Stimulated activated CD8-positive, alpha-beta memory T cell treated with anti-CD3 and anti-CD28 coated beads, Interleukin-12 subunit alpha, Interleukin-12 subunit beta, amount 100 ng/mL, for 1 hour (primary cell): ENCODE measurements at places on chromosomes 4 and X.

DNA sequence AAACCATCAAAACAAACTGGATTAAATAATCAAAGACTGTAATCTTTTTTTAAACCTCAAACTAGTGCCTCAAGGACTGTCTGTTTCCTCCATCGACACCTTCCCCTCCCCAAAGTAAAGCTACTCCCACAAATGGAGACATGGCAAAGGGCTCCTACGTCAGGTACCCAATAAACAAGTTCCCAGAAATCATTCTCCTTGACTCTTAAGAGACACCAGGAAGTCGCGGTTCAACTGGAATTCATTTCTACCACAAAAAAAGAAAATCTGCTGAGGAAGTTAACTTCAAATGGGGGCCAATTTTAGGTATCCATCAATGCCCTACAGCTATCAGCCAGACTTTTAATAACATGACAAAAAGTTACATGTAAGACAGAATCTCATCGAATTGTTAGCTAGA is 2.5 kb downstream of the RPS4X start:
- no peak for DNase-seq

DNA sequence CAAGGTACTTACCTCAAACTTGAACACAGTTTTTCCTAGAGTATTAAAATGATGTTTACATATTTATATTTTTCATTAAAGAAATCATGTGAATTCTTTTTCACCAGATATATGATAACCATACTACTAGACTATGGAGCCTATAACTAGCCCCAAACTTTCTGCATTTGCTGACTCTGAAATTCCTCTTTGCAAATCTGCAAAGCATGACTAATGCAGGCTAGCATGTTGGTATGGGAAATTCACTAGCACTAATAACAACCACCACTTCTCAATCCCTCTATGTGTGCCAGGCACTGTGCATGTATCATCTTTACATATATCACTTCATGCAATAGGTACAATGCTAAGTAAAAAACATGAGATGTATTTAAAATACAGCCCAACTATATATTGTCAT is 51.1 kb downstream of the SLC10A7 start:
- no peak for DNase-seq

DNA sequence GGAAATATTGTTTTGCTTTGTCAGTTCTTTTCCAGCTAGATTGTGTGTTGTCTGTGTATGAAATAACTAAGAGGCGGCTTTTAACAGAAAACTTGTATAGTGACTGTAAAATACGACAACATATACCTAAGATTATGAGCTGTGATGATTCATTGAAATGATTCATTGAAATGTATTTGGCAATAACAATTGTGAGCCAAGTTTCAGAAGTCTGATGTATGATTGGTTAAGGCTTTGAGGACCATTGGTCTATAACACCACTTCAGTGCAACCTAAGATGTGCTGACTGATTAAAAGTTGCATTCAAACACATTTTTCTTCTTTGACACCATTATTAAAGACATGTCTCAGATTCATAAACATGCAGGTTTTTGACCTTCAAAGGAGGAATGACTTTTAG is 76.6 kb downstream of the PTPN13 start:
- DNase-seq = no peak

DNA sequence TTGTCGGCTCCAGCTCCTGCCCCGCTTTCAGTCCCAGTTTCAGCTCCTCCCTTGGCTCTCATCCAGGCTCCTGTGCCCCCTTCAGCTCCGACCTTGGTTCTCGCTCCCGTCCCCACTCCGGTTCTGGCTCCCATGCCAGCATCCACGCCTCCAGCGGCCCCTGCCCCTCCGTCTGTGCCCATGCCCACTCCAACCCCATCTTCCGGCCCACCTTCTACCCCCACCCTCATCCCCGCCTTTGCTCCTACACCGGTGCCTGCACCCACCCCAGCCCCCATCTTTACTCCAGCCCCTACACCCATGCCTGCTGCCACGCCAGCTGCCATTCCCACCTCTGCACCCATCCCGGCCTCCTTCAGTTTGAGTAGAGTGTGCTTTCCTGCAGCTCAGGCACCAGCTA is 31.2 kb downstream of the BCORL1 start:
- no peak for DNase-seq

GRCh38 chr4:158170691-158171561 is 1.9 kb downstream of the GASK1B start:
- DNase-seq = no peak

DNA sequence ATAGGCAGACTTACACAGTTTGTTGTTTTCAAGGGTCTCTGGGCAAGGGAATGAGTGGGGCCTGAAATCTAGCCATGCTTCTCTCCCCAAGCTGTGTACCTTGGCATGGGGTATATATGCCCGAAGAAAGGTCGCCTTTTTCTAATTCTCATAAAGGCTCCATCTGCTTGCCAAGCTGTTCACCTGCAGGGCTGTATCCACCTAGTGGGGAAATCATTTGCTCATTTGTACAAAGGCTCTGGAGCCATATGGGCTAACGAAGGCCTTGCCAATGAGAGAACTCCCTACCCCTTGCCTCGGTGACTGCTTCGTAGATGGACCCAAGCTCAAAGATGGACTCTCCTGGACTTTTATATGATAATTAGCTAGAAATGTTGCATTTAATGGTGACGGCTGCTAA is 1097.0 kb downstream of the PDHA2 start:
- DNase-seq = no peak

GRCh38 chr4:4529392-4529791 is 12.5 kb downstream of the STX18 start:
- no peak for DNase-seq
